ENCODE measurements at places on chromosomes 7 and 10. TPM values are rescaled to one million over a fixed set of nuclear protein-coding genes. Genes with fewer than 3 reads are reported as not detected.

Gene H2BK1
- total RNA-seq, result not detected

Gene FKBP6
- 60.9 TPM for total RNA-seq

Gene FBXO24
- total RNA-seq, result 74.5 TPM

Gene CUBN
- 39.3 TPM for total RNA-seq

Gene KCTD7
- 62.4 TPM for total RNA-seq
